ENCODE measurements at places on chromosomes 5 and 9.

GRCh38 chr5:394671-395155, 48.3 kb upstream of the EXOC3 start:
- no peak for DNase-seq

GRCh38 chr5:159504106-159504856, 174.0 kb upstream of the IL12B start:
- DNase-seq = no peak

GRCh38 chr9:34809504-34810186, 99.7 kb upstream of the CCL21 start:
- DNase-seq = no peak

DNA sequence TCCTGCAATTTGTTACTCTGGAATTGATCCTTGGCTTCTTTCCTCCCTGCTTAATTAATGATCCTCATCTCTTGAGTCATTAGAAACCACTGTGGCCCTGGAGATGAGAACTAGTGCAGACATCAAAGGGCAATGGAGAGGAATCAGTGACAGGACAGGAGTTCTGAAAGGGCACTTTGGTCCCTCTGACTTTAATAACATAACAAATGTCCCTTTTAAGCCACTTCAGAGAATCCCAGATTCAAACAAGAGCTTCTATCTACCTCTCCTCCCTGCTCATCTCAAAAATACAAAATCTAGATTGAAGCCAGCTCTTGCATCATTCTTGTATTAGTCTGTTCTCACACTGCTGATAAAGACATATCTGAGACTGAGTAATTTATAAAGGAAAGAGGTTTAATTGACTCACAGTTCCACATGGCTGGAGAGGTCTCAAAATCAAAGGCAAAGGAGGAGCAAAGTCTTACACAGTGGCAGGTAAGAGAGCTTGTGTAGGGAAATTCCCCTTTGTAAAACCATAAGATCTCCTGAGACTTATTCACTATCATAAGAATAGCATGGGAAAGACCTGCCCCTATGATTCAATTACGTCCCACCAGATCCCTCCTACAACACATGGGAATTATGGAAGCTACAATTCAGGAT, 139.1 kb downstream of the PLPPR1 start:
- no peak for DNase-seq

GRCh38 chr9:30970812-30971211, 1413.6 kb upstream of the ACO1 start:
- no peak for DNase-seq

- no peak for DNase-seq
Measured at GRCh38 chr5:10248378-10249260, 1.1 kb downstream of the ATPSCKMT start.

DNA sequence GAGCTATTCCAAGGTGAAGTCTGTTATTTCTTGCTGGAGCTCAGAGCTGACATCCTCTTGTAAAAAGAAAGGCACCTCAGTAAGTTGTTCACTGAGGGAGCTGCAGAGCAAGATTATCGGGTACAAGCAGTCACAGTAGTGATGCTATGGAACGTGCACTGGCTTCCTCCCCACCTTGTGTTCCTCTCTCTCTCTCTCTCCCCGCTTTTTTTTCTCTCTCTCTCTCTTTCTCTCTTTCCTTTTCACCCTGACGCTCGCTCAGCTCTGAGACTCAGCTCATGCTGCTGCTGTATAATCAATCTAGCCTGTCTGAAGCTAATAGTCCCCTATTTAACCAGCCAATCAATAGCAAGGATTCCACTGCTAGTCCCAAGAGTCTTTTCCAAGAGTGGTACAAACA, 587.6 kb upstream of the CDH18 start:
- no peak for DNase-seq

DNA sequence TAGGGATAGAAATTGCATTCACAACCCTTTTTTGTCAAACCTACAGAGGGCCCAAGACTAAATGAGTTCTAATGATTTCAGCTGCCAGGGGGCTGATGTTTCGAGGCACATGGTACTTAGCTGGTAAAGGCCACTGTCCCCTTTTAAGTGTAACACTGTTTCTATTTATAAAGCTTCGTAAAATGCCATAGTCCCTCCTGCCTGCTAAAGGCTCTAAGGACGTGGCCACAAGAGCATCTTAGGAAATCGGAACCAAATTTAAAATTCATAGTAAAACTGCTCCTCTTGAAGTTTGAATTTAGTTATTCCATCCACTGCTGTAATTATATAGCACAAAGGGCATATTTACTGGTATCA, 170.3 kb upstream of the WWC1 start:
- DNase-seq = no peak

DNA sequence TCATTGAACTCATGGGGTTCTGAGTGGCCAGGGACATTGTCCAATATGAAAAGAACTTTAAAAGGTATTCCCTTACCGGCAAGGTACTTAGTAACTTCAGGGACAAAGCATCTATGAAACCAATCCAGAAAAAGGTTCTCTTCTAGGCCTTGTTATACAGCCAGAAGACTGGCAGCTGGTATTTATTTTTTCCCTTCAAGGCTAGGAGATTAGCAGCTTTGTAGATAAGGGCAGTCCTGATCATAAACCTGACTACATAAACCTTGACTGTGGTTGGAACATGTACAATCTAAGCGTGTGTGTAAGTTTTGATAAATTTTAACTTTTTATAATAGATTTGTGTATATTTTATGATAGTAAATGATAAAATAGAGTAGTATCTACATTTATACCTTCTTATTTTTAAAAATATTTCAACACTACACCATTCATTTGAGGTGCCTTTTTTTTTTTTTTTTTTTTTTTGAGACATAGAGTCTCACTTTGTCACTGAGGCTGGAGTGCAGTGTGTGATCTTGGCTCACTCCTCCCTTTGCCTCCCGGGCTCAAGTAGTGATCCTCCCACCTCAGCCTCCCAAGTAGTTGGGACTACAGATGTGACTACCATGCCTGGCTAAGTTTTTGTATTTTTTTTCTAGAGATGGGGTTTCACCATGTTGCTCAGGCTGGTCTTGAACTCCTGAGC, 24.5 kb downstream of the RANBP17 start:
- DNase-seq = no peak

DNA sequence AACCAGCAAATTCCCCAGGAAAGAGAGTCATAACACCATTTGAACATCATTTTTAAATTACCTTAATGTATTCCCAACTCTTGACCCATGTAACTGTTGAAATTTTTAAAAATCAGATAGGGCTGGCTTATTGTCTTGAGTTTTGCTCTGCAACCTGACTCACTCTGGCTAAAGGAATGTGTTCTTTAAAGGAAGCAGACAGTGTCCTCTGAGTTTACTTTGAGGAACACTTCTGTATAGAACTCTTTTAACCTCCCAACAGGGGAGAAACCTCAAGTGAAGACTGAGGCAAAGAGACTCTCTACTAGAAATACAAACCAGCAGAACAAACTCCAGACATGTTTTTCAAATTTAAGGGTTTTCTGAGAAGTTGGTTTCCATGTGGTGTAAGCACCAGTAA, 248.9 kb downstream of the CWC27 start:
- no peak for DNase-seq

DNA sequence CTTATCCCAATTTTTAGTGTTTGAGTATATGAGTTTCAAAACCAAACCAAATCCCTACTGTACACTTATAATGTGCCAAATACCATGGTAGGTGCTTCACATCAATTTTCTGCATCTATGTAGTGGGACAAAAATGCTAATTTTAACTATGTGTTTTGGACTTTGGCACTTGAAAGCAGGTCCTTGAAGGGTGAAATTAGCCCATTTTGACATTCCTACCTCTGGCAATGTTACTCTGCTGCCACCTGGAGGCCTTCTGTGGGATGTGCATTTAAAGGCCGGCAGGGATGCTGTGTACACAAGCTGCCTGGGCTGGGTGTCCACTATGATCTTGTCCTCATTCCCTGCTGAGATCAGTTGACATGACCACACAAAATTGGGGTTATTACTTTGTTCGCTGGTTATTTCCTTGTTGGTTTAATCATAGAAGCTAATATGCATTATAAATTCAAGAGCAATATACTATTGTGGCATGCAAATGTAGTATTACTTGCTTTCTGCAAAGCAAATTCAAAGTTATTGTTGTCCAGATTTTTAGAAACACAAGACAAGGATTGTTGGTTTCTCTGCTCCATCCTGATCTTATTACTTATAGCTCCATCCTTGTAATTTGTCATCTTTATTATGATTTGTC, 166.8 kb downstream of the ARHGEF28 start:
- DNase-seq = peak; percentile 80

Measured in activated naive CD4-positive, alpha-beta T cell treated with anti-CD3 and anti-CD28 coated beads for 36 hours (primary cell).